Germinal center (tissue), 1 donor: ENCODE measurements at places on chromosomes 7 and 10.
A peak's percentile ranks its signal among the peaks of the same experiment; 100 is the strongest.

DNA sequence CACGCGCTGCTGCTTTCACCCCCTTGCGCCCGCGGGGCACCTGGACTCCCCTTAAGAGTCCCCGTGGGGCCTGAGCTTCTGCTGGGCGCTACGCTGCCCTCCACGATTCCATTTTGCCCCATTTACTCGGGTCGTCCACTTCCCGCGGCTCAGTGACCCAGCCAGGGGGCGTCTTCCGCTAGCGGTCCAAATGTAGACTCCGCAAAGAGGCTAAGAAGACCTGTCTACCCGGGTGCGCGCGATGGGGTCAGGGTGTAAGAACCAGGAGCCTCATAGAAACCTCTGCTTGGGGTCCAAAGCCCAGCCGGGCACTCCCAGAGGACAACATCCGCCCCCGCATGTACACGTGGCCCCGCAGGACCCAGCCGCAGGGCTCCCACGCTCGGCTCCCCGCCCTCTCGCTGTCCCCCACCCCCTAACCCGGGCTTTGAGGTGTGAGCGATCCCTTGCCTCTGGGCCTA is 5.2 kb upstream of the HMX2 start:
- no peak for DNase-seq

- no peak for DNase-seq
Measured at GRCh38 chr7:69919426-69920111, 321.3 kb downstream of the AUTS2 start.

DNA sequence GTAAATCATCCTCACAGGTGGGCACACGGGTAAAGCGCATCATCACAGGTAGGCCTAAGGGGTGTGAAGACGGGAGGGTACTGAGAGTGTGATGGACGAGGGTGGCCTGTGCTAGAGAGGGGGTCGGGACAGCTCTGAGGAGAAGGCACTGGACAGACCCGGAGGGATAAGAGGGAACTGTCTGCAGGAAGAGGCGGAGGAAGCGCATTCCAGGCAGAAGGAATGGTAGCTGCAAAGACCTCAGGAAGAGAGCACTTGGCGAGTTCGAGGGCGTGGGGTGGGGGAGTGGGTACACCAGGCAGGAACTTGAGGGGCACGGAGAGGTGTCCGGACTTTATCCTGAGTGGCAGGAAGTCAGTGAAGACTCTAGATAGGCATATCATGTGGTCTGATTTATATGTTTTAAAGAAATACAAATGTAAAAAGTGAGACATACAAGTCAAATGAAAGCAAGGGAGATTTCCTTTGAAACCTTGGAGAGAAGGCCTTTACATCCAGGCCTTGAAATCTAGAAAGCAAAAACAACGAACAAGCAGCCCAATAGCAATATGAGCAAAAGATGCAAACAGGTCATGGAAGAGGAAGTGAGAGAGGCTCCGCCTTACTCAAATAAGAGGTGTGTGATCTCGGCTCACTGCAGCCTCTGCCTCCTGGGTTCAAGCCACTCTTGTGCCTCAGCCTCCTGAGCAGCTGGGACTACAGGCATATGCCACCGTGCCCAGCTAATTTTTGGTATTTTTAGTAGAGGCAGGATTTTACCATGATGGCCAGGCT is 3.6 kb downstream of the LHPP start:
- peak; percentile 40 for DNase-seq

- DNase-seq, result peak; percentile 17
Measured at GRCh38 chr7:55365205-55365674, at the start of gene LANCL2. LANCL2 (plus strand) TSS chr7:55365337; CDS start chr7:55366026, 689 bp downstream.

GRCh38 chr10:11043446-11044127 is 25.9 kb downstream of the CELF2 start:
- DNase-seq, result no peak

DNA sequence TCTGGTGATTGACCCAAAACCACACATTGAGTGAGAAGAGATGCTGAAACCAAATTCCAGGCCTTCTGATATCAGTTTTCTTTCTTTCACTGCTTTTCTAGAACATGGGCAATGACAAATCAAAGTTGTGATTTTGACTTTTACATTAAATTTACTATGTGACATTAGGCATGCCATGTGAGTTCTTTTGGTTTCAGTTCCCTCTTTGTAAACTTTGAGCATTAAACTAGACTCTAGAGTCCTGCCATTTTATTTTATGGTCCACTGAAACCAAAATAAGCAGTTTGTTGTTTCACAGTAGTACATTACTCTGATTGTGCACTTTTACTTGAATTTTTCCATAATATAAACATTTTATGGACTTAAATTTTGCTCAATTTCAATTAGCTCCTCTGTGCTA is 381.1 kb upstream of the SEMA3D start:
- DNase-seq, result no peak

GRCh38 chr10:113007343-113007771 is 57.3 kb downstream of the TCF7L2 start:
- no peak for DNase-seq

DNA sequence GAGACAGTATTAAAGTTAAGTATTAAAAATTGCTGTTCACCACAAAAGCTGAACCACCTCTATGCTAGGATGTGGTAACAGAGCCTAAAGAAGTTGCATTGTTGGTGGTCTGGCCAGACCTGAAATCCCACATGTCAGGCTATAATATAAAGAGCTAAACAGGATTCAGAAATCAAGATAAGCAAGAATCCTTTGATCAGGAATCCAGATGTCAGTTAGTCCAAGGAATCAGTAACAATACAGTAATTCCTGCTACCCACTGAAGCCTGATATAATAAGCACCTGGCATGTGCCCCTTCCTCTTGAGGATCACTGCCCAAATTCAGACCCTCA is 48.9 kb downstream of the ZNF277 start:
- no peak for DNase-seq

- no peak for DNase-seq
Measured at GRCh38 chr7:113799896-113800295, 118.9 kb downstream of the PPP1R3A start.

DNA sequence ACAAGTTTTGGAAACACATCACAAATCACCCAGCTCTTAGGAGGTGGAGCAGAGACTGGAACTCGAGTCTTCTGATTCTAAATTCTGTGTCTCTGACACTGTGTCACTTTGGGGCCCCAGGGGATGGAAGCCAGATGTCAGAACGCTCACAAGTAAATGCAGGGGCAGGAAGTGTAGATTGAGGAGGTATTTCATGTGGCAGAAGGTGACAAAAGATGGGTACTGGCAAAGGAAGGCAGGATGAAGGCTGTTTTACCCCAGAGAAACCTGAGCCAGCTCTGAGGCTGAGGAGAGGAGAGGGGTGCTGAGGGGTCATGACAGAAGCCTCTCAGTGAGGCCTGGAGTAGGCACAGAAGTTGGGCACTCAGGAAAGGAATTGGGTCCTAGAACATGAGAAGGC is 6.0 kb upstream of the PURB start:
- no peak for DNase-seq

- no peak for DNase-seq
Measured at GRCh38 chr7:123343611-123344010, 143.8 kb upstream of the SLC13A1 start.

DNA sequence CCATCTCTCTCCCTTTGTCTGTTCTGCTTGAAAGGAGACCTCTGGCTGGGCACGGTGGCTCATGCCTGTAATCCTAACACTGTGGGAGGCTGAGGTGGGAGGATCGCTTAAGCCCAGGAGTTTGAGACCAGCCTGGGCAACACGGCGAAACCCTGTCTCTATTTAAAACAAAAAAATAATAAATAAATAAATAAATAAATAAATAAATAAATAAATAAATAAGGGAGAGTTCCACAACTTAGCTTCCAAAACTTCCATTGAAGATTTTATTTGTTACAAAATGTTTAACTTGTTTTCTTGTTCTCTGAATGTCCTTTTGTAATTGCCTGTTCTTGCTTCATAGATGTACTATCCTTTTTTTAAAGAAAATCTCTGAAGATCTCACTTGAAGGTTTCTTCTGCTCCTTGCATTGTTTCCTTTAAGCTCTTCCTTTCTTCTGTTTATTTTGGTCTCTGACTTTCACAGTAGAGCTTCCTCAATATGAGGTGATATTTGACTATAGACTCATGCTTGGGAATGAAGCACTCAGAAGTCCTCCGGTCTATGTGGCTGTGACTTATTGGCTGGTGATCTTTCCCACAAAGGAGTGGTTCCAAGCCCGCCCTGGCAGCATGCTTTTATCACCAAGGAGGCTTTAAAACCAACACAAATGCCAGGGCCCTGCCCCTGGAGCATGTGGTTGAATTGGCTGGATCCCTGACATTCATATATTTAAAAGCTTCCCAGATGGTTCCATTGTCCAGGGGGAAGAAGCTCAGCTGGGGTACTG is 18.1 kb upstream of the NPTX2 start:
- DNase-seq, result no peak

- no peak for DNase-seq
Measured at GRCh38 chr7:40394400-40394799, 259.6 kb downstream of the SUGCT start.

- DNase-seq, result no peak
Measured at GRCh38 chr7:108498481-108498880, 27.5 kb downstream of the PNPLA8 start.

- no peak for DNase-seq
Measured at GRCh38 chr10:62992145-62992721, 140.9 kb upstream of the NRBF2 start.

DNA sequence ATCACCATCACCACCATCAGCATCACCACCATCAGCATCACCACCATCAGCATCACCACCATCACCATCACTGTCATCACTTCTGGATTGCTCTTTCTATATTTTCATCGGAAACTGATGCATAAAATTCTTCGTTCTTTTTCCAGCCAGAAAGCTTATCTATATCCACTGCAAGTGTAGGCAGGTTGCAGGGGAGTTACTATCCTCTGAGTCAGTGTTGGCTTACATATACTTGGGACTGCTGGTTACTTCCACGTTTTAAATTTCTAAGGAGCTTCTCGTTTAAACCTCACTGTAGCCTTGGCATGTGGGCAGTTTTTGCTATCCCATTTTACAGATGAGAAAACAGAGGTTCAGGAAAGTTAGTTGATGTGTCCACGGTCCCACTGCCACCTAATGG is 66.1 kb downstream of the FOXL3 start:
- DNase-seq, result no peak

DNA sequence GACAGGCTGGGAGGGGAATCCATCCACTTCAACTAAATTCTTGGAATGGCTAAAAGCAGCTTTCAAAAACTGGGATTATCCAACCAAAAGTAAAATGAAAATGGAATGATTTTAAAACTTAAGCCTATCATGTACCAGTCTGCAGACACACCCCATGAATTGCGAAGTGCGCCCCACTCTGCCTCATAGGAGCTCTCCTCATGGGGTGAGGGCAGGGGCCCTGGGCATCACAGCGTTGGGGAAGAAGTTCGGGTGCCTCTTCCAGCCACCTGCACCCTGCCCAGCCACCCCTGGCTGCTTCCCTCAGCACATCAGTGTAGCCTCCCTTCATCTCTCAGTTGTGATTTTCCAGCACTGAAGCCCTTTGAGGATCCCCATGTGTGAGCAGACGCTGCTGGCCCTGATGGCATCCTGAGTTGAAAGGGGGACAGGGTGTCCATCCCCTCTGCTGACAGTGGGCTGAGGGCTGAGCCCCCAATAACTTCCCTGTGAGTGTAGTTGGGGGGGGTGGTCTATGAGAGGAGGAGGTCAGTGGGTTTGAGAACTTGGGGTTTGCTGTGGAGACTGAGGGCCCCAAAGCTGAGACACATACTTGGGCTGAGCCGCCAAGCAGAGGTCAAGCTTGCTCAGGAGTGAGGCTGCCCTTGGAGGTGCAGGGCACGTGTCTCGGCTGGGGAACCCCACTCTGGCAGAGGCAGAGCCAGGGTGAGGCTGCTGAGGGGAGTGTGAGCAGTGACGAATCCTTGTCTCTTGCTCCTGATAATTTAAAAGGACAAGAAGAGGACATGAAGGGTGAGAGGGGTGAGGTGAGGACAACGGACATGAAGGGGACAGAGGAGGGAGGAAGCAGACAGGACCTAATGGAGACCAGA is 542.1 kb downstream of the TCERG1L start:
- no peak for DNase-seq

GRCh38 chr7:49580000-49580399 is 193.4 kb upstream of the VWC2 start:
- DNase-seq, result no peak

DNA sequence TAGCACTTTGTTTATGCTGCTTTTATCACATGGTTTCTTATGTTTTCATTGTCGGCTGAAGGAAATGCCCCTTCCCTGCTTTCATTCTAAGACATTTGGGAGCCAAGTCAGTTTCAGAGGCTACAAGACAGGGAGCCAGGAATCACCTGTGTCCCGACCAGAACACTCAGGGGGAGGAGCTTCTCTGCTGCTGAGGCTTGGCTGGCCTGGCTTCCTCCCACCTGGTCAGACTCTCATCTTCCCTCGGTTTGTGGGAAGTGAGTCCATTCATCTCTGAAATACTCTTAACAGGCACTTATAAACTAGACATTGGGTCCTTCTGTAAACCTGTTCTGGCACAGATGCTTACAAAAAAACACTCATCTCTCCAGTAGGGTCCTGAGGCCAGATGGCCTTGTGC is 19.6 kb upstream of the GOLGA7B start:
- no peak for DNase-seq

DNA sequence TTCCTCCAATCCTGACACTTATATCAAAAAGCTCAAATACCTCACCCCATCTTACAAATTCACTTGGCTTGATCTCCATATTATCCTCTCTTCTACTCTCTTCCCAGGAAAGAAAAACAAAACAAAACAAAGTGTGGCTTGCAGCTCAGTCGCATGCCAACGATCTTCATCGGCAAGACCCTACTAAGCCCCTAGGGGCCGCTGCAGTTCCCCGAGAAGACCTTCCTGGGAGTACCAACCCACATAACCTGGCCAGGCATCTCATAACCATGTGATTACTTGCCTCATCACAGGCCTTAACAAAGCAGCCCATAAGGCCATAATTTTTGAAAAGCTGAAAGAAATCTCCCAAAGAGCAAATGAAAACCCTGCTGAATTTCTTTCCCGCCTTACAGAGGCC is 103.7 kb downstream of the ZNF92 start:
- DNase-seq, result peak; percentile 21

- no peak for DNase-seq
Measured at GRCh38 chr10:8830048-8830447, 775.6 kb downstream of the GATA3 start.

DNA sequence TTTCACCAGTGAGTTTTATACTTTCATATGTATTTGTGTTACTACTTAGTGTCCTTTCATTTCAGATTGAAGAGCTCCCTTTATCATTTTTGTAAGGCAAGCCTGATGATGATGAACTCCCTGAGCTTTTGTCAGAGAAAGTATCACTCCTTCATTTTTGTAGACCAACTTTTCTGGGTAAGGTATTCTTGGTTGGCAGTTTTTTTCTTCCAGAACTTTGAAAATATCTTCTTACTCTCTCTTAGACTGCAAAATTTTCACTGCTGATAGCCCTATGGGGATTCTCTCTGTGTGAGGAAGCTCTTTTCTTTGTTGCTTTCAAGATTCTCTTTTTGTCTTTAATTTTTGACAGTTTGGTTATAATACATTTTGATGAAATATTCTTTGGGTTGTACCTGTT is 35.7 kb downstream of the CCDC7 start:
- DNase-seq, result no peak

- DNase-seq, result no peak
Measured at GRCh38 chr7:30890226-30890625, 21.4 kb upstream of the AQP1 start.

DNA sequence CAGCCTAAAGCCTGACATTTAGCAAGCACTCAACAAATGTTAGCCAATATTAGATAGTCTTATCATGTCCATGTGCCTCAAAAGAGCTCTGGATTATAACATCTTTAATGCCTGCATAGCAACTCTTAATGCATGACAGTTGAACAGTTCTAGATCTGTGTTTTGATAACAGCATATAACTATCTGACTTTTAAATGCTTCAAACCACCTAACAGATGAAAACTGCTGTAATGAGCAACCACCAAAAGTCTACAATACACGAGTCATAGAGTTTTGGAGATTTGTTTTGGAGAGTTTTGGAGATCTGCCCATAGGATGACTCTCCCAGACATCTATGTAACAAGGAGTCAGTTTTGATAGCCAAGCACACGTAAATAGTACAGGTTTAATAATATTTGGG is 227.3 kb downstream of the TWIST1 start:
- DNase-seq, result no peak
